Foreskin fibroblast (primary cell): ENCODE measurements at places on chromosomes 2 and 18.
A peak's percentile ranks its signal among the peaks of the same experiment; 100 is the strongest.

DNA sequence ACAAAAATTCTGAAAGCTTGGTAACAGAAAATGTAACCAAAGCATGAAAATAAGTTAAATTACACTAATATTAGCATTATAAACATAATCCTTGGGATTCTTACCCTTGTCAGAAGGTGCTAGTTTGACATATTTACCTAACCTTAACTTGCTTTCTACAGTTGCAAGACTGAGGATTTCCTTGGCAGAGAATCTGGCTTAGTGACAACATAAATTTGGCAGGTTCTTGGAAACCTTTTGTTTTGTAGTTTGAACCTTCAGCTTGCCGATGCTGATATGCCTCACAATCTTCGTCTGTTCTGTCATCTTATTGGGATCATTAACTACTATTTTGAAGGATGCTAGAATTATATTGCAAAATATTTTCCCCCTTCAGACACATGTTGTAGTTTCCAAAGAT, 3.4 kb downstream of the XIRP2 start:
- no peak for DNase-seq

- no peak for DNase-seq
These were observed 32.5 kb downstream of the DPP4 start for GRCh38 chr2:162041485-162041884.

- DNase-seq: no peak
These were observed 923.5 kb downstream of the EPHA4 start for GRCh38 chr2:220648628-220649027.

GRCh38 chr18:63457977-63458376, 18.8 kb upstream of the SERPINB5 start:
- no peak for DNase-seq

- no peak for DNase-seq
These were observed 376.6 kb downstream of the NBAS start for GRCh38 chr2:15184491-15184890.

GRCh38 chr2:238920053-238920452, 72.2 kb downstream of the TWIST2 start:
- peak; percentile 47 for DNase-seq

DNA sequence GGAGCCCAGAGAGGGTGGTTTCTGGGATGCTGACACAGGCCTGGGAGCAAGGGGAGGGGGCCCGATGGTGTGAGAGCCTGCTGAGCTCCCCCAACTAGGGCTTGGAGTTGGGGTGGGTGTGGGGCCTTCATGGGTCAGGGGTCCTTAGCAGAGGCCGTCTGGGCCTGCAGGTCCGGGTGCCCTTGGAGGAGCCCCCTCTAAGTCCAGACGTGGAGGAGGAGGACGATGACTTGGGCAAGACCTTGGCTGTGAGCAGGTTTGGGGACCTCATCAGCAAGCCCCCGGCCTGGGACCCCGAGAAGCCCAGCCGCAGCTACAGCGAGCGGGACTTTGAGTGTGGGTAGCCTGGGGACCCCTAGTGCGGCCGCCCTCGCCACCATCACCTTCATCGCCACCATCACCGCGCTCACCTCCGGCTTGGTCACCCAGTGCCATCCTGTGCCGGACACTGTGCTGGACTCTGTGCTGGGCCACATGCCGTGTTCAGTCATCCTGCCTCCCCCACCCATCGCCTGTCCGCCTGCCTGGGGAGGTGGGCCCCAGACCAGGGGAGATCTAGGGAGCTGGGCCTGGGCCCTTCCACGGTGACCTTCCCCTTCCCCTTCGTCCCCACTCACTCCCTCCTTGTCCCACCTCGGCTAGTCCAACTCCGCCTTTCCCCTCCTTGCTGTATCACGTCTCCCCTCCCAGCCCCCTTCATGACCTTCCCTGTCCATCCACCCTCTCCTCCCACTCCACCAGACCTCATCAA, 980 bp downstream of the SLC4A3 start:
- DNase-seq: no peak

DNA sequence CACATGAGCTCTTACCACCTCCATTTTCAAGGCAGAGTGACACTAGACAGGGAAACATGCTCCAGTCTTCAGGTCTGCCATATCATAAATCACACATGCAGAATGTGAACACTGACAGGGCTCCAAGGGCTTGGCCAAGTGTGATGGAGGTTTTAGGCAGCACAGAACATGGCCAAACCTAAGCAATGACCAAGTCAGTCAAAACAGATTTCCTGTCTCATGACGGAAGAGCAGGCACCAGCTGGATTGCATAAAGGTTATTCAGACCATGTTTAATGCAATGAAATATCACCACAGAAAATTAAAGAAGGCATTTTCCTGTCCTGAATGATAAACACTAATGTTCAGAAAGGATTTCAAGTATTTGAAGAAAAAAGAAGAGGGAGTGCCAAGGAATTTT, 72.5 kb downstream of the SUMO1 start:
- peak; percentile 15 for DNase-seq

GRCh38 chr2:61045999-61046398, 19.7 kb upstream of the SANBR start:
- no peak for DNase-seq

DNA sequence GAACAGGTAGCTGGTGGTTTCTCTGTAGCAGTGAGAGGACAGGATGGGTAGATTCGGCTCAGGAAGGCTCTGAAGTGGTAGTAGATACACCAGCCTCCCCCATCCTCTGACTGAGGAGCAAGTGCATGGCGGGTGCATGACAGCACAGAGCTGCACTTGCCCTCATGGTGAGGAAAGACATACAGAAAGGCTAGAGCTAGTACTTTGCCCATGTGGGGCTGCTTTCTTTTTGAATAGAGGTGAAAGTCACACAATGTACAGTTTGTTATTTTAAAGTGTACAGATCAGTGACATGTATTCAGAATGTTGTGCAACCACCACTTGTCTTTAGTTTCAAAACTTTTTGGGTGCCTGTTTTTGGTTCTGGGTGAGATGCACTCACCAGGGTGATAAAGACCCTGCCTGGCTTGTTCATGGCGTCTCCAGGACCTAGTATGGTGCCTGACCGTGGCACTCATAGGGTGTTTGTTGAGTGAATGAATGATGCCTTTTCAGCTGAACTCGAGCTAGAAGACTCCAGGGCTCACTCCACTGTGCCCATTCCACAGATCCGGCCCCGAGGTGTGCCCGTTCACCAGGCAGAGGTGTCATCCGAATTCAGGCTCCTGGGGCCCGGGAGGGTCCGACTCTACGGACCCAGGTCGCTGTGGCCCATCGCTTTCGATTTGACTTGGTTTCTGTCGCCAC, 421 bp upstream of the VAMP5 start:
- no peak for DNase-seq

- DNase-seq: no peak
These were observed 54.1 kb downstream of the PXDN start for GRCh38 chr2:1690056-1690775.

GRCh38 chr18:8871489-8871888, 166.1 kb downstream of the MTCL1 start:
- DNase-seq: peak; percentile 58

DNA sequence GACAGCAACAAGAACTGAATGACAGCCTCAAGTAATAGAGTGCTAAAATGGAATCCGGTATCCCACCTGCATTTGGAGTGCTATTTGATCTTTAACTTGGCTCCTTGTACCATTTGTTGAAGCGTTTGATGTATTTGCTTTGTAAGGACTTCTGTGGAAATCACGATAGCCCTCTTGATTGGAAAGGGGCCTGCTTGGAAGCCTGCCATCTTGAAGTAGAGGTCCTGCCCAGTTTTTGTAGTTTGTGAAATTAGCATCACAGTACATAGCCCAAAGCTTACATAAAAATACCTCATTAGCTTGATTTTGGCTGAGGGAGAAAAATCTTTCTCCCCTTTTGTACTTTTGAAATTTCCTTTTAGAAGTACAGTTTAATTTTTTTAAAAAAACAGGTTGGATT, 2.7 kb downstream of the CDCA7 start:
- DNase-seq: no peak

- peak; percentile 96 for DNase-seq
These were observed 60.4 kb upstream of the COPS8 start for GRCh38 chr2:237025090-237025865.

DNA sequence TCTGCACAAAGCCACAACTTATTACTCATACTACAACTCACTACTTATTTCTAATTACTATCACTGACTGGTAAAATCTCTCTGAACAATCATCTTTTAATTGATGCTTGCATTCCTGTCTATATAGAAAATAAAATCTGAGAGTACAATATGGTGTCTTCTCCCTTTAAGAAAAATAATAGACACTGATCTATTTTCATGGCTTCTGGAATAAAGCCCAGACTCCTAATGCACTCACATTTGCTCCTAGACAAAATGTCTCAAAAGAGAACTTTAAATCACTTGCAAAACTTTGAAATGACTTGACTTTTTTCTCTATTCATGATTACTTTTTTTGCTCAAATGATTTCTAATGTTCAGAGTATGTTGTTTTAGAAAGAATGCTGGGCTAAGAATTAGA, 28.7 kb downstream of the ESCO1 start:
- no peak for DNase-seq

DNA sequence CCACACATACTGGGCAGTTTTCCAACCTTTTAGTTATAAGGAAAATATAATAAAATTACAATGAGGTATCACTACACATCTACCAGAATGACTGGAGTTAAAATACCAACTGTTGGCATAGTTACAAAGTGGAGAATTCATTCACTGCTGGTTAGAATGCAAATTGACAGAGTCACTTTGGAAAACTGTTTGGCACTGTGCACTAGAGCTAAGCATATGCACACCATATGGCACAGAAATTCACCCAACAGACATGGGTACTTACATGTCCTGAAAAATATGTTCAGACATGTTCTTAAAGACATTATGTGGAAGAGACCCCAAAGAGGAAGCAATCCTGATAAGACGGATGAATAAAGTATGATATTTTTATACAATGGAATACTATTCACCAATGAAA, 686.1 kb upstream of the RAB6C start:
- DNase-seq: no peak
